T-helper 2 cell (primary cell): ENCODE measurements at places on chromosomes 5 and 9.

GRCh38 chr9:110832926-110833325, 164.3 kb downstream of the MUSK start:
- DNase-seq, result no peak

- no peak for DNase-seq
These were observed 491.0 kb upstream of the C9orf72 start for GRCh38 chr9:28064241-28064815.

- DNase-seq, result no peak
These were observed 45.2 kb downstream of the PIP5K1B start for GRCh38 chr9:68750255-68750654.

DNA sequence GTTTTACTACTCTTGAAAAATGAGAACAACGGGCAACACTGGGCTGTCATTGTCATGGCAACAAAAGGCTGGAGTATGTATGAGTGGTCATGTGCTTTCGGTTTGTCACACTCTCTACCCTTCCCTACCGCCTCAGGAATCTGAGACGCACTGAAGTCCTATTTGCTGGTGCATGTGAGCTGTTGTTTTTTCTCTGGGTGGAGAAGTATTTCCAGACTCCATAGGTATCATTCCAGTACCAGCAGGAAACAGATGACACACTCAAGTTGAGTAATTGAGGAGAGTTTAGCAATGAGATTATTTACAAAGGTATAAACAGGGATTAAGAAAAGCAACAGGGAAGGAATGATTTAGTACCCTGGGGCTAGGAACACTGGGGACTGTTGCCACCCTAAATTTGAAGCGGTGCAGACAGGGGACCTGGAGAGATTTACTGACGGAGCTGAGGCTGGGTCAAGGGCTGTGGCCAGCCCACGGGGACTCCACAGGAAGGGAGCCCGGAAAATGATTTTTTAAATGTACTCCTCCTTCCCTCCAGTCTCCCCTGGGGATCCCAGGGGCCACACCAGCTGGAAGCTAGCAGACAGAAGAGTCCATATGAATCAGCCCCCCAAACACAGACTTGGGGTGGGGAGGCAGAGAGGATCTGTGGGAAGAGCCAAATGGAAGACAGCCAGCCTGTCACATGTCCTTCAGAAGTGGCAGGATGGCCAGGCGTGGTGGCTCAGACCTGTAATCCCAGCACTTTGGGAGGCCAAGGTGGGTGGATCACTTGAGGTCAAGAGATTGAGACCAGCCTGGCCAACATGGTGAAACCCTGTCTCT, 13.2 kb upstream of the ZBTB43 start:
- no peak for DNase-seq

GRCh38 chr5:93057311-93057710, 523.7 kb downstream of the NR2F1-AS1 start:
- DNase-seq, result no peak

GRCh38 chr5:28574606-28575005, 1536.2 kb upstream of the CDH9 start:
- DNase-seq, result no peak

DNA sequence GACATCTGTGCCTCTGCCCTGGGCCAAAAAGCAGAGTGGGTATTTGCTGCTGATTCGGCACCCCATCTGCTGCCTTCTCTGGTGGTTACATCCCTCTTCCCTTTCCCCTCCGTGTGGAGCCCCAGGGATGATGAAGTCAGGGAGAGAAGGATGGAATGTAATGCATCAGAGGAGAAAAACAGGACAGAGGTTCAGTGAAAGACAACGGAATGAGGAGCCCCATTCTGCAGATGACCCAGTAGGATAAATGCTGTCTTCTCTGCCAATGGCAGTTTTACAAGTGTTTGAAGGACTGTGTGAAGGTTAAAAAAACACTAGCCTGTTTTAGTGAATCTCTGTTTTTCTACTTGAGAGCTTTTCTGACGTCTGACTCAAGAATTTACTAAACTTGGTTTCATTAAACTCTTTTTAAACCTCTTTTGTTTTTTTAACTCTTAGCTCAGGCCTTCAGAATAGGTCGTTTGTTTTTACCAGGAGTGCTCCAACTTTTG, 86.3 kb downstream of the NLN start:
- no peak for DNase-seq

DNA sequence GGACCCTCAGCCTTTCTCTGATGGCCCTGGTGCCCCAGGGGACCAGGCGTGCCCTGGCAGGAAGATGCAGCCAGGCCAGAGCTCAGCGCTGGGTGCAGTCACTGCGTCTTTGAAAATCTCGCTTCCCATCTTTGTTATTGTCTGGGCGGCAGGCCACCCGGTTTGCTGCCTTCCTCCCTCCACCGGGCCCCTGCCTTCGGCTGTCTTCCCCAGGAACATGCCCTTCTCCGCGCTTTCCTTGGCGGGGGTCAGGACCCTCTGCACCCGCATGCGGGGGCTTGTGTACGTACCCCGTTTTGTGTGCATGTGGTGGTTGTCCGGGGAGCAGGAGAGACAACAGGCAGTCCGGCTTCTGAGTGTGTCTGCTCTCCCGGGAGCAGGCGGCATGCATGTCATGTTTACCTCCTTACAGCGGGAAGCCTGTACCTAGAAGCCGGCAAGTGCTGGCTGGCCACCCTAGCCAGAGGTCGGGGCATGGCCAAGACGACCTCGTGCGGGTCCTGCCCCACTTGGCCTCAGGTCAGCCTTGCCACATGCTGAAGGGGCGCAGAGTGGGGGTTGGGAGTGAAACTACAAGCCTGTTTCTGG, 49.5 kb downstream of the DAB2IP start:
- no peak for DNase-seq

GRCh38 chr9:106689089-106689488, 173.9 kb upstream of the ZNF462 start:
- DNase-seq, result no peak

- no peak for DNase-seq
These were observed 44.8 kb downstream of the EHMT1 start for GRCh38 chr9:137663584-137663983.

GRCh38 chr5:138792195-138792790, 39.1 kb downstream of the CTNNA1 start:
- DNase-seq, result no peak

GRCh38 chr9:32899181-32899580, 102.2 kb downstream of the APTX start:
- DNase-seq, result no peak

- no peak for DNase-seq
These were observed 845.2 kb upstream of the CDH18 start for GRCh38 chr5:20833081-20833627.

- DNase-seq, result no peak
These were observed 566.4 kb downstream of the DNAH5 start for GRCh38 chr5:13378091-13378490.

DNA sequence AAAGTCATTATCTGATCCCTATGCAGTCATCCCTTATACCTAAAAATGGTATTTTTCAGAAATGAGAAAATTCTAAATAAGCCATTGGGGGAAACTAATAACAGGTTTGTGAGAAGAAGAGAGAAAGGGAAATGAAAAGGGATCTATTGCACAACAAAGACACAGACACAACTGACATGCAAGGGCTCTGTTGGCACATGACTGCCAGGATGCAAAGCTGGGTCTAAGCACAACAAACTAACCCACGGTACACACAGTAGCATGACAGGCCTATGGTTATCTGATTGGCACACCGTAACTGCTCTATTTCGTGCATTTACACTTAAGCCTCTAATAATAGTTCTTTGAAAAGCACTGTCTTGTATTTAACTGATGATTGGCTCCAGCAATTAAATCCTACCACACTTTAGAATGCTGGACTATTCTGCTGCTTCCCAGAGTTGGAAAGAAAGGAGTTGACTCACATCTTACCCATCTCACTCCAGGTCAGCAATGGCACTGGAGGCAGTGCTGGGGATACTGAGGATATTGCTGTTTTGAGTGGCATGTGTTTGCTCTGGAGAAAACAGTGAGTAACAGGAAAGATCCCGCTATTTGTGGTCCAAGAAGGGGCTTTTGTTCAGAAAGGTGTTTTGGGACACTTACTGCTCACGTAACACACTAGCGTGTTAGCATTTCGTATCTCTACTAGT, 328.3 kb downstream of the GLIS3 start:
- DNase-seq, result no peak
